ENCODE measurements at places on chromosomes 1 and 21.

DNA sequence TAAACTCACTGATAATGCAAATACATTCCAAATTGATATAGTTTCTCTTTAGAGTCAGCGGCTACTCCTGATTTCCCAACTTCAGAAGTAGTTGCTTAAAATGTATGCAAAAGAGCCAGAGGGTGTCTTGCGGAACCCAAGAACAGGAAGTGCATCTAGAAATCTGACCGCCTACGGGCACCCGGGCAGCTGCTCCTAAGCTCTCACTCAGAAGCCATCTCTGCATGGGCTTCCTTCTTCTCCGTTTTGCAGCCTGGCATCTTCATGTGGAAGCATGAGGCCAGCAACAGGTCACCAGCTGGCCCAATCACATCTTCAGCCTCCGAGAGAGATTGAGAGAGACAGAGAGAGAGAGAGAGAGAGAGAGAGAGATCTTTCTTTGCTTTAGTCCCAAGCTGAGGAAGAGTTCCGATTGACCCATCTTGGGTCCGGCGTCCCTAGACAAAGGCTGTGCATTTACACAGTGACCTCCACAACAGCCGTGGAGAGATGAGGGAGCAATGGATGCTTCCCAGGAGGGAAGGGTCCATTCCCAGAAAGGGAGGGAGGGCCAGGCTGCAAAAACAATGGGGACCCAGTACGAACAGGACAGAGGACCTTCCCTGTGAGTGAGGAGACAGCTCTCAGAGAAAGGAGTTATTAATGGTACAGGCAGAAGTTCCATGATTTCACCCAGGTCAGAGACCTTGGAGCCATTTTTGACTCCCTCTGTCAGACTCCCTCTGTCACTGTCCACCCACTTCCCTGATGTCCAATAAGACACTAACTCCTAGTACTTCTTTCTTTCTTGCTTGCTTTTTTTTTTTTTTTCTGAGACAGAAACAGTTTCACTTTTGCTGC is 28.2 kb upstream of the SLC30A1 start:
- DNase-seq = no peak

DNA sequence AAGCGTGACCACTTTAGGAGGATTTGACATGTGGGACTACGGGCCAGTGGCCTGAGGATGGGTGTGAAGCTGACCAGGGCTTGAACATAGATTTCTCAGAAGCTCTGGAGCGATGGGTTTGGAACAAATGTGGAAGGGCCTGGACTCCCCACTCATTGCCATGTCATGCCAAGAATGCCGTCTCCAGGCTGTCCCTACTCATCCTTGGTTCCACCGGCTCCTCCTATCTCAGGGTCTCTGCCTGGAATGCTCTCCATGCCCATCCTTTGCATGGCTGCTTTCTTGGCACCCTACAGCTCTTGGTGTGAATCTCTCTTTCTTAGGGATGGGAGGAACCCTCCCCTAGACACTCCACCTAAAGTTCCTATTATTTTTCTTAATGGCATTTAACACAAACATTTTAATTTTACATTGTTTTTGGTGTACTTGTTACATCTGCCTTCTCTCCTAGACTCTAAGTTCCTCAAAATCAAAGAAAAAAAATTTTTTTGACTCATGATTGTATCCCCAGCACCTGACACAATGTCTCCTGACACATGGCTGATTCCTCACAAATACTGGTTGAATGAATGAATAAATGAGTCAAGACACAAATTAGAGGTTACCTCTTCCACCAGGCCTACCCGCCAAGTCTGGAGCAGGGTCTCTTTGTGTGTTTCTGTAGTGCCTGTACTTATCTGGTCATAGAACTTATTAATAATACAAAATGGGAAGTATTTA is 114.5 kb downstream of the OMA1 start:
- no peak for DNase-seq

DNA sequence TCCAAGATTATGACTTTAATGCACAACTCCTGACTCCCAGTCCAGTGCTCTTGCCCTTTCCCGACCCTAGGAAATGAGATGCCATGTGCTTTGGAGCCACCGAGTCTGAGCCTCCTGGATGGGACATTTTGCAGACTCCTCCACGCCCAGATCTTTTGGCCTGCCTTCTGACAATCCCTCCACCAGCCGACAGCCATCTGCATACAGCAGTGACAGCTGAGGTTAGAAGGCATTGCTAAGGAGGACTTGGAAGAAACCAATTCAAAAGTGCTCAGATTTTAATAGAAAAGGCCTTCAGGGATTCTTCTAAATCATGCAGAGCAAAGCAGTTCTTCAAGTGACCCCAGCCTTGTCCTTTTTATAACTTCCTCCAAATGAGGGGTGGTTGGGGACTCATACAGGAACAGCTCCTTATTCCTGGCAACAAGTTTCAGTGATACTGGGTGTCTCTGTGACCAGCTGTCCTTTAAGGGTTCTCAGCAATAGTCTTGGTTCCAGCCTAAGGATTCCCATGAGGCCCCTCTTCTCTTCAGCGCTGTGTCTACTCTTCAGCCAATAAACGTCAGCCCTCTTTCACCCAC is 369.3 kb downstream of the PBX1 start:
- no peak for DNase-seq

DNA sequence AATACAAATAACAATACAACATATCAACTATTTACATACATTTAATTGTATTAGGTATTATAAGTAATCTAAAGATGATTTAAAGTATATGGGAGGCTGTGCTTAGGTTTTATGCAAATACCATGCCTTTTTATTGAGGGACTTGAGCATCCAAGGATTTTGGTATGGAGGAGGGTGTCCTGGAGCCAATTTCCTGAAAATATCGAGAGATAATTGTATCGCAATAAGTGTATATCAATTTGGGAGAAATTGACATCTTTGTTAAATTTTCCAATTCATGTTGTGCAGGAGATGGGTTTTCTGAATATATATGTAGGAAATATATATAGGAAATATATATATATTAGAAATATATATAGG is 63.5 kb downstream of the ATP1A1 start:
- no peak for DNase-seq

- no peak for DNase-seq
These were observed 9.6 kb upstream of the PEAR1 start for GRCh38 chr1:156883919-156884318.

GRCh38 chr1:25439287-25439686 is 8.6 kb downstream of the MACO1 start:
- DNase-seq = no peak

DNA sequence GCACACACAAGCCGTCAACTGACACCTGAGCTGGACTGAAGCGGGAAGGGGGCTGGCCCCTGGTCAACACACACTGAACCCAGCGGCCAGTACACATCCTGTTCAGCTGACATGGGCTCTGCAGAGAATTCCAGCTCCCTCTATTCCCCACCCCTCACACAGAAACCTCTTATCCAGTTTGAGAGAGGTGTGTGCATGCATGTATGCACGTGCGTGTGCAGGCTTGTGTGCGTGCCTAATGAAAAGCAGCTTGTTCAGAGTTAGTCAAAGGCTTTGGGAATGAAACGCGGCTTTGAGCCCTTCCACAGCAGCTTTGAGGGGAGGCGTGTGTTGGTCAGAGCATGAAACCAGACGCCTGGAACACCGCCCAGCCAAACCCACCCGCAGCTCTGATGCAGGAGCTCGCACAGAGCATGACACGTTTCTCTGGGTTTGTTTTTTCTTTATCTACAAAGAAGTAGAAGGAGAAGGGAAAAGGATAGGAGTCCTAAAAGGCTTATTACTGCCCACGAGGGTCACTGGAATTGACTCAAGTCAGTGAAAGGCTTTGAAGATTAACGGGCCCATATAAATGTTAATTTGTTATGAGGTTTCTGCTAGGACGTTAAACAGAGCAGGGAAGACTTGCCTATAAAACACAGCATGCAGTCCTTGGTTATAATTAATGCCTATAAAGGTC is 184.2 kb downstream of the ETS2 start:
- peak; percentile 56 for DNase-seq

DNA sequence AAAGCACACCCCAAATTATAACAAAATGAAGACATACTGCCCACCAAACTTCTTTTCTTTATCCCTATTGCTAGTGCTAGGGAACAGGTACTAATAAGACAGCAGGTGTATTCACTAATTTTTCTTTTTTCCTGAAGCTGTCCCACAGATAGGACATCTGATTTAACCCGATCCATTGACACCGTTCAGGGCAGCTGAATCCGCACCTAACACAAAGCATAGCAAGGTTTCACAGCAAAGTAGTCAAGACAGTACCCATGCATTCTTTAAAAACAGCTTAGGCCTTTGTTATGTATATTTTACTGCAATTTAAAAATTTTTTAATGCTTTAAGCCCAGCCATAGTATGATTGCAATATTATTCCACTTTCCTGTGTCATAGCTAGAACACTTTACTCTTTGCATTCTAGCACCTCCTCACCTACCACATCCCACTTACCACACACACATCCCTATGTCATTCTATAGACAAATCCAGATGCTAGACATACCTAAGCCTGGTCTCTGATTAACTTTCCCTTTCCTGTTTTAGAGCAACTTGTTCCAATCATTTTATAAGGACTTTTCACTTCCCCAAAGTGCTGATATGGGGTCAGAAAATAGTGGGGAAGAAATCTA is 40.4 kb downstream of the GATAD2B start:
- DNase-seq = no peak

DNA sequence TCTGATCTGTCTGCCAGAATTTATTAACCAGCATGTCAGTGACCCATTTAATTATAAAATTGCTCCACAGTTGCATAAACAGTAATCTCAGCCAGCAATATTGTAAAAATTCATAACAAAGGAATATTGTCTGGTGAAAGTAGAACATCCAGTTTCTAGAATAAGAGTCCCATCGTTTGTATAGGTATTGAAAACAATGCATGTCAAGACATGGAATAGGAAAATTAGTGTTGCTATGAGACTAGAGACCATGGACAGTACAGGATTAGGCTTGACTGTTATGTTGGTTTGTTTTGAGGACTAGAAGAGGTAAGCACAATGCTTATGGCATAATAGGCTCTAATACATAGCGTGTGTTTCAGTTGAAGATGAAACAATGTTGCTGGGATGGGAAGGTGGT is 37.1 kb downstream of the ATF6 start:
- no peak for DNase-seq

GRCh38 chr1:172095846-172096245 is 254.5 kb downstream of the DNM3 start:
- DNase-seq = no peak
